Posterior vena cava (tissue), 2 donors: ENCODE measurements at places on chromosomes 6 and 20.
A peak's percentile ranks its signal among the peaks of the same experiment; 100 is the strongest.

DNA sequence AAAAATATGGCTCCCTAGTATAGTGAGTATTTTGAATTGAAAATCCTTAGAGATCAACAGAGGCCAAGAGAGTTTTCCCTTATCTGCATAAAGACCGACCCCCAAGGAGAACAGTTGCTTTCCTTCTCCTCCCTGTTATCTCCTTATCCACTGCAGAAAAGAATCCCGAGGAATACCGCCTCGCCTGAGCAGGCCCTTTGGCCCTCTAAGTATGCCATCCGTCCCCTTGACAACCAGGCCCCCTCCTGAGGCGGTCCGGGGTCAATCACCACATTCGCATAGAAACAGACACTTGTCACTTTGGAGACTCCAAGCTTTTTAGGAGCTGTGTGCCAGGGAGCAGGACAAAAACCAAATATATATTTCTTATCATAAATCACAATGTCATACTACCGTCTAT lies 15.9 kb upstream of the GGTLC1 start:
- no peak for DNase-seq

GRCh38 chr6:169963581-169964297 lies 212.3 kb downstream of the ERMARD start:
- peak; percentile 57 for DNase-seq

DNA sequence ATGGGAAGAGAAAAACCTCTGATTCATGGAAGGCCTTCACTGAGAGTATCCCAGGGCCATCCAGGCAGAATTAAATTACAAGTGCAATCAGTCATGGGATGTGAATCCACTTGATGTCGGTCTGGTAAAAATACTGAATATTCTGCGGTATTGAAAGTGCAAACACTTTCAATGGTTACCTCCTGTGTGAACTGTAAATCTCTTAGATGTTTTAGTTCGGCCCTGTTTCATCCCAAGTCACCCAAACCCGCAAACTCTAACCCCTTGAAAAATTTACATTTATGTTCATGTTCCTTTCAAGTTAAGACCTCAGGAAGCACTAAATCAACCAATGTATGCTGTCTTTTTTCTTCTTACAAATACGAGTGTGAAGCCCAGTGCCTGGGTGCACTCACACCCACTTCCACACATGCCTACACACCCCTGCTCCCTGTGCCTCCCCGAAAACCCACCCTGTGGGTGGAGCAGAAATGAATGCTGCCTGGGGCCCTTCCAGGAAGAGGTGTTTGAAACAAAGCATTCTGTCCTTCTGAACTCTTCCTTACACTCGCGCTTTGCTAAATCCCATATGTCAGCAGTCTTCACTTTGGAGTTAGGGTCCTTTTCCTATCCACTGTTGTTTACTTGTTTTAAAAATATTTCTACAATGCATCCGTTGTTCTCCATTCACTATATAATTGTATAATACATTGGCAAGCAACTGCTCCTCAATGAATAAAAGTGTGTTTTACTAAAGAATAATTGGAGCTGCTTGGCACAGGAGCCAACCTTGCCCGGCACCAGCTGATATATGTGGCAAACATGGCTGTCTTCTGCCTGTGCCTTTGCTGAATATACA lies 62.7 kb downstream of the FYN start:
- DNase-seq = no peak

GRCh38 chr6:153790876-153791473 lies 248.1 kb upstream of the OPRM1 start:
- DNase-seq = no peak

DNA sequence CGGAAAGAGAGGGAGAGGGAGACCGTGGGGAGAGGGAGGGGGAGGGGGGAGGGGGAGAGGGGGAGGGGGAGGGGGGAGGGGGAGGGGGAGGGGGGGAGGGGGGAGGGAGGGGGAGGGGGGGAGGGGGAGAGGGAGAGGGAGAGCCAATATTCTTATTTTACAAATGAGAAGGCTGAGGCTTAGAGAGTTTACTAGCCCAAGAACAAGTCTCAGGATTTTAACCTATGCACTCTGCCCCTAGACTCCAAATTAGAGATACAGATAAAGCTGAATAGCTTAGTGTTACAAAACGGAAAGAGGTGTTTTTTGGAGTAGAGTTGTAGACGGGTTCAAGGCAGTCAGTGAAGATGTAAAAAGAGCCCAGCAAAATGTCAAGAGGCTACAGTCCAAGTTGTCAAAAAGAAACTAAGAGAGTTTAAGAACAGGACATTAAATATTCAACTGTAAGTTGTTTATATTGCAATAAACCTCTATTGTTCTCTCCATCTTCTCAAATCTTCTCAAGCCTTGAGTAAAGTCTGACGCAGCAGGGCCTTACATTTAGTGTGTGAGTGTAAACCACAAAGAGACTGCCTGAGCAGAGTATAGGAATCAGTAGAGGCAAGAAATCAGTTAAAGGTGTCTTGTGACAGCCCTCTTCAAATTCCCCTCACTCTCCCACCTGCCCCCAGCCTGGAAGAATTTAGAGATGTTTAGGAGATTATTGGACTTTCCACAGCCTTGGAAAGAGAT lies 34.9 kb upstream of the AKIRIN2 start:
- no peak for DNase-seq

- DNase-seq = no peak
These were observed 191.0 kb downstream of the BACH2 start for GRCh38 chr6:90105506-90106170.

- no peak for DNase-seq
These were observed 36.2 kb upstream of the HMGA1 start for GRCh38 chr6:34200340-34200971.

DNA sequence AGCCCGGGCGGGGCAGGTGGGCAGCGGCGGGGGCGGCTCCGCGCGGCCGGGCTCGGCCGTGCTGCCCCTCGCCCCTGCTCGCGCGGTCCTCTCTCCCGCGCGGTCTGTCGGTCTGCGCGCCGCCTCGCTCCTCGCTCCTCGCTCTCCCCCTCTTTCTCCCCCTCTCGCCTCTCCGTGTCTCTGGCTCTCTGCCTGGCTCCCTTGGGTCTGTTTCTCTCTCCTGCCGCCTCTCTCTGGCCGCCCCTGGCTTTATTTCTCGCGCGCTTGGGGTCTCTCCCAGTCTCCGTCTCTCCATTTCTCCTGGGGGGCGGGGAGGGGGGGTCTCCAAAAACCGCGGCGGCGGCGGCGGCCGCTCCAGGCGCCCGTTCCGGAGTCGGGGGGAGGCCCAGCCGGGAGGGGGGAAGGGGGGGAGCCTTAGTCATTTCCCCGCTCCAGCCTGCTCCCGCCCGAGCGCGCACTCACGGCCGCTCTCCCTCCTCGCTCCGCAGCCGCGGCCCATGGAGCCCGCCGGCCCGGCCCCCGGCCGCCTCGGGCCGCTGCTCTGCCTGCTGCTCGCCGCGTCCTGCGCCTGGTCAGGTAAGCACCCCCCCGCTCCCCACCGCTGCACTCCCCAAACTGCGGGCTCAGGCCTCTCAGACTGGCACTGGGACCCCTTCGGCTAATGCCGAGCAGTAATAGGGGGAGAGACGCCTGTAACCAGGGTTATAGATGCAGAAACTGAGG lies at the start of gene SIRPA:
Gene SIRPA, plus strand, starts transcription at position 457 of the 723 bp plus-strand sequence. Its CDS starts 41 bp downstream, at position 498.
- DNase-seq = peak; percentile 91

DNA sequence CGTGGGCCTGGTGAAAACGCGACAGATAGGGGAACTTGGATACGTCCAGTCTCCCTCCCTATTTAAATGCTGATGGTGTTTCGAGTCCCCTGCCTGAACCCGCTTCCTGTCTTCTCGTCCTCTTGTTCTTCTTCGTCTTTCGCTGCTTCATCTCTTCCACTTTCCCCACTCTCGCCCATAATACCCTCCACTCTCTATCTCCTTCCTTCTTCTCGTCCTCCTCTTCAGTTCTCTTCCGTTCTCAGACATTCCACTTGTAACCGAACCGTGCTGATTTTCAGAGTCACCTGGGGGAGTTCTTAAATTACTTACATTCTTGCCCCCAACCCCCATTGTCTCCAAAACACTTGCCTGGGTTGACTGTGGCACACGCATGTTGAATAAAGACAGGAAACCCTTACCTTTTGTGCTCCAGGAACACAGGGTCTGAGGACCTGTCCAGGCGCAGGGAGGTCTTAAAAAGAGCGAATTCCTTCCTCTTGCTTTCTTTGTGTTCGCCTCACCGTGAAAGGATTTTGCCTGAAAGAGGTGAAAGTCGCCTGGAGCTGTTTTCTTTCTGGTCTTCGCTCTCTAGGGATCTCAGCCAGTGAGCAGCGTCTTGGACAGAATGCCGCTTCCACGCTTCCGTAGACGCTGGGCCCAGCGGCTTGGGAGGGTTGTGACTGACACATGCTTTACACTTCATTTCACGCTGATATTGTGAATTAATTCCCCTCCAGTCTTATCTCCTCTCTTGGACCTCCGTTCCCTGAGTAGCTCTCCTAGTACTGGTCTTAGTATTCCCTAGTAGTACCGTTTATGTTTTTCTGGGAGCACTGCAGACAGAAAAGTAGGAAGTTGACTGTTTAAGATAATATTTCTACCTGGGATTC lies 184.0 kb downstream of the GPX5 start:
- DNase-seq = no peak

DNA sequence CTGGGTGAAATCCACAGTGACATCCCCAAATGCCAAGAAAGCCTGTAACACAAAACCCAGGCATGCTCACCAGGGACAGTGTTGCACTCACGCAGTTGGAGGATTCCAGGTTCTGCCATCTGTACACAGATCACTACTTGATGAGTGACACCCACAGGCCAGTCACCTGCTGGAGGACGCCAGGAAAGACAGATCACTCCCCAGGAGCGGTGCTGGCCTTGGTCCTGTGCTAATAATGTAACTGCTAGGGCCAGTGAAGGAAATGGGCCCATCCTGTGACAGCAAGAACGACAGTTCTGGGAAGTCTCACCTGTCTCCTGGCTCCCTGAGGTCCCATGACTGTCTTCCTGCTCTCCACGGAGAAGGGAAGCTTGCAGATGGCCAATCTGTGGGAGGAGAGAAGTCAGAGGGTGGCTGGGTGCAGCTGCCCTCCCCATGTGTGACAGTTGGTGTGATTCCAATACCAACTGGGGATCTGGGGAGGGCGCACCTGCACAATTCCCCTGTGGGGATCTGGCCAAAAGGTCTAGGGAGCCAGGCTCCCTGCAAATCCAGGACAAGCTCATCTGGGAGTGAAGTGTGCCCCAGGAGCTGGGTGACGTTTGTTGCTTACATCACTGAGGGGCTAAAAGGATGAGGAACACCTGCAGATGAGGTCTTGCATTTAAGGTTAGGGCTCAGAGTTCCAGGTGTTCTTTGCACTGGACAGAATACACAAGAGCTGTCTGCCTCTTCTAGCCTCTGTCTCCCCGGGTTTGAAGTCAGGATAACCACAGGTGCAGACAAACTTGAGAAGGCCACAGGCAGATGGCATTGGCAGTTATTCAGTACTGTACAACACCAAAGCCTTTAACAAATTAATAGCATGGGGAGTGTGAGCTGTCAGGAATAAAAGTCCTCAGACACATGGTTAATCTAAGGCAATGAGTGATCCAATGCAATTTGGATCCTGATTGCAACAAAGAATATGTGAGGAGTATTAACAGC lies 10.3 kb downstream of the ZNF337 start:
- no peak for DNase-seq

- DNase-seq = no peak
These were observed 43.0 kb upstream of the GPR31 start for GRCh38 chr6:167200806-167201205.
